ENCODE measurements at places on chromosomes 4 and X. TPM values are rescaled to one million over a fixed set of nuclear protein-coding genes. Genes with fewer than 3 reads are reported as not detected.

- no peak for DNase-seq
Observed at GRCh38 chrX:13843150-13843721, 26.3 kb upstream of the GPM6B start.

DNA sequence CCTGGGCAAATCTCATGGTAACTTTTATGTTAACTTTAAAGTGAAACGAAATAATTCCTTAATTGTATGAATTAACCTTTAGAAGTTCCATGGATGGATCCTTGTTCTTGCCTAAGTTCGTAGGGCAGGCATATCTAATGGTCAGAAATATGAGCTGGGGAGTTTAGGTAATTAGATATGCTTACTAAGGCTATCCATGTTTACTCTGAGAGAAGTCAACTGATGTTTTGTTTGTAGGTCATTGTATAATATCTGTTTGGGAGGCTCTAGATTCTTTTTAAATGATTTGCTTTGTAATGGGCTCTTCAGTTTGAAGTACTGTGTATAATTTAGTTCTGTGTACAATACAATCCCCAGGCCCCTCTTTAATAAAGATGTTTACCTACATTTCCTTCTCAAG, 117.0 kb downstream of the DCK start:
- DNase-seq: no peak

DNA sequence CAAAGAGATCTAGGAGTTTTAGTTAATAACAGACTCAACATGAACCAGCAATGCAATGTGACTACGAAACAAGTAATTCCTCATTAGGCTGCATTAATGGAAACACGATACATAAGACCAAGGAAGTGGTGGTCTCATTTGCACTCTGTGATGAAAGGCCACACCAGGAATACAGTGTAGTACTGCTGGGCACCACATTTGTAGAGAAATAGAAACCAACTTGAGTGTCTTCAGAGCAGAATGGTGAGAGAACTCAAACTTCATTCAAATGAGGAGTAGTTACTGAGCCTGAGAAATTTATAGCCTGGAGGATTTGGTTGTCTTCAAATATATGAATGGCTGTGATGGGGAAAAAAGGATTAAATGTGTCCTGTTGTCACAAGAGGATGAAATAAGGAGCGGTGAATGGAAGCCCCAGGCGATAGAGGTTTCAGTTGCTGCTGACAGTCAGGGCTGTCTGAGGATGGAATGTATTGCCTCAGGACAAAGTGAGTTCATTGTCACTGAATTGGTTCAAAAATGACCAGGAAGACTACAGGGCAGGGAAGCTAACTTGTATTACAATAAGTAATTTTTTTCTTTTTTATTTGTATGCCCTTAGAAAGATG, 50.9 kb downstream of the NFKB1 start:
- no peak for DNase-seq

DNA sequence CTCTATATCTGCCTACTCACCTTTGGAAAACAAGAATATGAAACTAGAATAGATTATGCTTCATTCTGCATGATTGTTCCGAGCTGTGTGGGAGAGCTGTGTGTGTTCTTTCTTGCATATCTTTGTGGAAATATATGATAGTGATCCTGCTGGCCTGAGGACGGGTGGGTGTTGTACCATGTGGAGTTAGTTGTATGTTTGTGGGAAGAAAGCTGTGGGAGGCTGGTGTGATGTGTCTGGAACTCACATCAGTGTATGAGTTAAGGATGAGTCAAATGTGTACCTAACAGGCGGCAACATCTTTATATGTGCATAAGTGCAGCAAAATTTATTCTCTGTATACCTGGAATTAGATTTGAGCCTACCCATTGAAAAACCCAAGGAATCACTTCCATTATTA, 208.1 kb upstream of the ADGRL3 start:
- no peak for DNase-seq

Gene PHOX2B
- not detected for total RNA-seq

GRCh38 chr4:155999725-156000124, 46.1 kb upstream of the CTSO start:
- DNase-seq: no peak

DNA sequence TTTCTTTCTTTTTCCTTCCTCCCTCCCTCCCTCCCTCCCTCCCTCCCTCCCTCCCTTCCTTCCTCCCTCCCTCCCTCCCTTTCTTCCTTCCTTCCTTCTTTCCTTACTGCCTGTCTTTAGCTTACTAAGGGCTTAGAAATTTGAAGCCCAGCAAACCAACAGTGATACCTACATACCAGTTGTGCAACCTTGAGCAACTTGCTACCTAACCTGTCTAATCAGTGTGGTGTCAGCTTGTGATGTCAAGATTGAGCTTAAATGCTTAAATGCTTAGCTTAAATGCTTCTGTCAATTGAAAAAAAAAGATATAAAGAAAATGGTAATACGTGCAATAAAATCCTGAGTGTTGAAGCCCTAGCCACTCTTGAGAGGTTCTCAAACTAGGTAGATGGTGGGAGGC, 728.6 kb downstream of the TRIML1 start:
- DNase-seq: no peak

- DNase-seq: no peak
Observed at GRCh38 chr4:155609455-155610059, 57.1 kb upstream of the GUCY1A1 start.

DNA sequence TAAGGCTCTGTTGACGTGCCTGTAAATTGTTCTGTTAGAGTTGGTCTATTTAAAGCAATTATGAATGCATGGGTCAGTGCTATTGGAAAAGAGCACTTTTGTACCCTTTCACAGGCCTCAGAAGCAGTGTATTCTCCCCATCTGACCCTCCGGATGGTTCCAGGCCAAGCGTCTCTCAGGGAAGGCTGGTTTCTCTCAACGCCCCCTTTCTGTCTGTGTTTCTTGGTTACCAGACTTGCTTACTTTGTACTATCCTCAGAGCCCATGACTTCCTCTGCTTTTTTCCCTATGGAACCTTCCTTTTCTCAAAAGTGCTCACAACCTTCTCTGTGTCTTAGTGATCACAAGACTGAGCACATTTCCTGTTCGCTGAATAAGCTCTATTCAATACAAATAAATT, 559.3 kb upstream of the ZFP42 start:
- DNase-seq: no peak

GRCh38 chr4:38013461-38014366, 53.5 kb downstream of the PTTG2 start:
- no peak for DNase-seq

Gene GPC3
- not detected for total RNA-seq

GRCh38 chr4:98242538-98242937, 18.6 kb upstream of the RAP1GDS1 start:
- no peak for DNase-seq

DNA sequence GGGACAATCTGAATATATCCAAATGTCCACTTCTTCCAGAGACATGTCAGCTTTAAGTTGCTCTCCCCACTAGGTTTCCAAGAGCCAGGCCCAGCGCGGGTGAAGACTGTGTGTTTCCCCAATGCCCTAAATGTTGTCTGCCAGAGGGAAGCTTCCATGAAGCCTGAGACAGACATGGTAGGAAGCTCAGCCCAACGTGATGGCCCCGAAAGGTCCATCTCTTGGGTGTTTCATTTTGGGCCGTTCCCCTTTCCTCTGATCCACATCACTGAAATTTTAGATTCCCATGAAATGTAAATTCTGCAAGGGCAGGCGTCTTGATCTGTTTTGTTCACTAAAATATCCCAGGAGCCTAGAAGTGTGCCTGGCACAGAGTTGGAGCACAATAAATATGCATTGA, 25.4 kb upstream of the PROM1 start:
- DNase-seq: no peak

Gene PDS5A
- total RNA-seq: 42.3 TPM

- DNase-seq: no peak
Observed at GRCh38 chr4:137278431-137278830, 253.9 kb downstream of the PCDH18 start.

GRCh38 chr4:72463724-72464123, 105.3 kb downstream of the ADAMTS3 start:
- DNase-seq: no peak

DNA sequence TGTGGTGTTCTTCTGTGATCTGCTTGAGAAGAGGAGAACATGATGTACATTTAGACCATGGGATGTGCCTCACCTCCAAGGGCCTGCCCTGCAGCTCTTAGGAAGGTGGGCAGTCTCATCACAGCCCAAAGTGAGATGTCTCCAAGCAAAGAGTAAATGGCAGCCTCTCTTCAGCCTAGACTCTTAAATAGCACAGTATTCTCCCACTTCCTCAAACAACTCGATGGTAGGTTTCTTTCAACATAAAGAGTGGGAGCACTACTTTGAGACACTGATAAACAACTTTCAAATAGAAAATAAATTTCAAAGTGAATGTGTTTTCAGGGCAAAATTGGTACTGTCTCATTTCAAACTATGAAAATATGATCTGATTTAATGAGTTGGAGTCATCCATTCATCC, 35.2 kb downstream of the EDNRA start:
- no peak for DNase-seq

DNA sequence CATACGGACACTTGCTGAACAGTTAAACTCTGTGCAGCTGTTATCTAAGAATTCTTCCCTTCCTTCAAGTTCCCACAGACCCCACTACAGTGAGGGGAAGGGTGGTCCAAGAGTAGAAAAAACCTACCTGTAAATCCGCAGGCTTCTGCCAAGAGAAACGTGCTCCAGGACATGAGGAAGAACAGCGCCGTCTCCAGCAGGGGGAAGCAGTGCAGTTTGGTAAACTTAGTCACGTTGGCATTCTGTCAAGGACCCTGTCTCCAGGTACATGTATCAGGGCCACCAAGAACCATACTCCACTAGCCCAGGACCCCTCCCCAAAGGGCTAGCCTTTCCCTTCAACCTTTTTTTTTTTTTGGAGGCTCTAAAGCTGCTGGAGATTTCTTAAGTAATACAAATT, 79.9 kb downstream of the CHST7 start:
- no peak for DNase-seq

- DNase-seq: no peak
Observed at GRCh38 chrX:133365871-133366611, 49.2 kb downstream of the GPC4 start.

Gene CXCL3
- not detected for total RNA-seq

- no peak for DNase-seq
Observed at GRCh38 chr4:184715526-184715925, 18.4 kb downstream of the CENPU start.

GRCh38 chrX:123513585-123514278, 219.1 kb downstream of the THOC2 start:
- DNase-seq: no peak

GRCh38 chr4:148814030-148814429, 371.8 kb upstream of the NR3C2 start:
- no peak for DNase-seq

DNA sequence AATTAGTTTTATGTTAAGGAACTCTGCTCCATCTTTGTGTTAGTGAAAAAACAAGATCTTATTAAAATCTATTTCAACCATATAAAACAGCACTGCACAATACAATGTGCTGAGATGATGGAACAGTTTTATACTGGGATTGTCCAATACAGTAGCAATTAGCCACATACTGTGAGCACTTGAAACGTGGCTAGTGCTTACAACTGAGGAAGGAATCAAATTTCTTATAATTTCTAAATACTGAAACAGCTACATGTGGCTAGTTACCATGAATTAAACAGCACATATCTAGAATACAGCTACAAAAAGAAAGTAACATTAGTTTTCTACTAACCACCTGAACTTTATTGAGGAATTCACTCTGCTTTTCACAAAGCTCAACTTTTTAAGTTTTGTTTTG, 14.7 kb downstream of the NFXL1 start:
- no peak for DNase-seq

GRCh38 chr4:3637326-3638016, 105.2 kb upstream of the LRPAP1 start:
- no peak for DNase-seq

DNA sequence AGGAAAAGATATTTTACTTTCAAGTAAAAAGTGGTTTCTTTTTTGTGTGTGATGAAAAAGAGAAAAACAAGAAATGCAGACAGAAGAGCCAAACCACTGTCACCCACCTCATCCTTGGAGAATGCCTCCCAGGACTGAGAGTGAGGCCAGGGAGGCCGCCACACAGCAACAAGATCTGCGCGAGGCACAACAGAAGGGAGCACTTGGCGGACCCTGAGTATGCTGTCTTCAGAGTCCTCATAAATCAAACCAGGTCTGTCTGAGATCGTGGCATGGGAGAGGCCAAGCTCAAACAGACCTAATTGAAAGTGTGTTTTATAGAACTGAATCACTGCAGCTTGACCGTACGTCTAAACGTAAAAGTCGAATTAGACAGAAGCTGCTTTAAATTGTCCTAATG, 134.3 kb upstream of the VCX2 start:
- no peak for DNase-seq

GRCh38 chr4:40419231-40419912, 84.2 kb downstream of the CHRNA9 start:
- DNase-seq: no peak

DNA sequence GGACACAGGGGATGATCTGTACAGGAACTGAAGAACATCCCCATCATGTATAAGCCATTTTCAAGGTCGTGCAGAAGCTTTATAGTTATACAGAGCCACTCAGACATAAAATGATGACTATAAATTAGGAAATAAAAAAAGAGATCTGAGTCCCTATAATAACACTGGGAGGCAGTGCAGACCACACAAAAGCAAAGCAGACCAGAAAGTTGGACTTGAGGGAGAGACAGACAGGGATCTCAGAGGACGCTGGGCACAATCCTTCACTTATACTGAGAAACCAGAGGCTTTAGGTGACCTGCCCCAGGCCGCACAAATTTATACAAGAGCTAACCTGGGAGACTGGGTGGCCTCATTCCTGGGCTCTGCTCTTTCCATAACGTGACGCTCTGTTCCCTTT, 70.5 kb downstream of the HADH start:
- no peak for DNase-seq

GRCh38 chr4:3199653-3200422, 49.1 kb upstream of the MSANTD1 start:
- DNase-seq: no peak

DNA sequence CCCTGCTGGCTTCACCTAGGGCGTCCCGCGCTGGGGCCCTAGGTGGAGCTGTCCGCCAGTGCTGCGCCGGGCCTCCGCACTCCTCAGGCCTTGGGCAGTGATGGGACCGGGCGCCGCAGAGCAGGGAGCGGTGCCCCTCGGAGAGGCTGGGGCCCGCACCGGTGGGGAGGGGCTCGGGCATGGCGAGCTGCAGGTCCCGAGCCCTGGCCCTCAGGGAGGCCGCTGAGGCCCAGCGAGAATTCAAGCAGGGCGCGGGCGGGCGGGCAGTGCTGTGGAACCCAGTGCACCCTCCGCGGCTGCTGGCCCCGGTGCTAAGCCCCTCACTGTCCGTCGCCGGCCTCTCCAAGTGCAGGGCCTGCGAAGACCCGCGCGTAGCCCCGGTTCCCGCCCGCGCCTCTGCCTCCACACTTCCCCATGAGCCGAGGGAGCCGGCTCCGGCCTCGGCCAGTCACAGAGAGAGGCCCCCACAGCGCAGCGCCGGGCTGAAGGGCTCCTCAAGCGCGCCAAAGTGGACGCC, 565.1 kb upstream of the NDST4 start:
- DNase-seq: no peak

DNA sequence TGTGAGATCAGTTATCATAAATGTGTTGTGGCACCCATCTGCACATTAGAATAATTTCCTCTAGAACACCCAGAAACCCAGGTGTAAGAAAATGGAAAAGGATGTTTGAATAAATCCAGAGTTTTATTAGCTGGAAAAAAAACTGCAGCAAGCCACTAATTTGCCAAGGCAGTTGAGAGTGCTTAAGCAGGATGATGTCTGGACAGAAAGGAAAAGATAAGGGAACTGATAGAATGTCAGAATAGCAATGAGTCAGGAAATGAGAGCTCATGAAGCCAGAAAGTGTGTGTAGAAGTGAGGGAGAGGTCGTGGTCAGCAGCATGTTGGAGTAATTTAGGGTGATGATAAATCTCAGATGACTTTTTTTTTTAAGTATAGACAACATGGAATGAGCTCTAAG, 15.2 kb upstream of the NEUROG2 start:
- no peak for DNase-seq

- DNase-seq: no peak
Observed at GRCh38 chrX:63503541-63503940, 152.4 kb upstream of the SPIN4 start.

All from Caki2 (cell line).